ENCODE measurements at places on chromosomes 7 and 10. TPM values are rescaled to one million over a fixed set of nuclear protein-coding genes. Genes with fewer than 3 reads are reported as not detected.

DNA sequence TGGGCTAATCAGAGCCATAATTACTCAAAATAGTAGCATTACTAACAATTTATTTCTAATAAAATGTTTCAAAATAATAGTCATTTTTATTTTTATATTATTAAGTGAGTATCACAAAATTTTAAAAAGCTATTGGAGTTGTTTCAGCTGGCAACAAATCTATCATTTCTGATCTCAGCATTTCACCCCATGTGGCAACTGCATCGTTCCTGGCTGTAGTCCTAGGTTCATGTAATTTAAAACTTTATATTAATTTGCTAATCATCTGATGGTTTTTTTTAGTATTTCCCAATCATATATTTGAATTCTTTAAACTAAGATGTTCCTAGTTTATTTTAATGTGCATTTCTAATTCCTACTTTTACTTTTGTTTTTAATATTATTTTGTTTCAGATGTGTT lies 293.0 kb upstream of the AKR1E2 start:
- peak; percentile 64 for DNase-seq

DNA sequence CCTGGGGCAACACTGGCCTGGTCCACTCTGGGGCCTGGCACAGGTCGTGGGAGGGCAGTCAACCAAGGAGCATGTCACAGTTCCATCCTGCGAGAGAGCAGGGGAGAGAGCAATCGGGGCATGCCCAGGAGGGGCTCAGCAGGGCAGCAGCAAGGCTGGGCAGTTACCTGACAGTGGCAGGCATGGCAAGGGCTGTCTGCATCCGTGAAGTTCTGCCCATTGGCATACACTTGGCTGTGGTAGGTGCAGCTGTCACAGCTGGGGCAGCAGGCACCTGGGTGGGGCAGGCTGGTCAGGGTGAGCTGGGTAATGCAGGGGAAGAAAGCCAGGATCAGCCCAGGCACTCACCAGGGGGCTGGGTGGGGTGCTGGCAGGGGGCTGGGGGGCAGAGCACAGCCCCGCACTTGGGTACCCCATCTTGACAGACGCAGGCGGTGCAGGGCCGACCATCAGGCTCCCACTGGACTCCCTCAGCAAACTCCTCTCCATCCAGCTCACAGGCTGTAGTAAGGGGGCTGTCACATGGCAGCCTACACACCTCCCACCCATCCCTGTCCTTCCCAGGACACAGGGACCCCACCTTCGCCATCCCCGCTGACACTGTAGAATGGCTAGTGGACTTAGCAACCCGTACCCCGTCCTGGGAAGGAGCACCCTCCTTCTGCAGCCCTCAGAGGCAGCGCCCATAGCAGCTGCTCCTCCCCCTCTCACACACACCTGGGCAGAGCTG lies 17.8 kb downstream of the KCP start:
- DNase-seq = no peak

GRCh38 chr10:37263304-37263703 lies 137.9 kb downstream of the ANKRD30A start:
- DNase-seq = no peak

DNA sequence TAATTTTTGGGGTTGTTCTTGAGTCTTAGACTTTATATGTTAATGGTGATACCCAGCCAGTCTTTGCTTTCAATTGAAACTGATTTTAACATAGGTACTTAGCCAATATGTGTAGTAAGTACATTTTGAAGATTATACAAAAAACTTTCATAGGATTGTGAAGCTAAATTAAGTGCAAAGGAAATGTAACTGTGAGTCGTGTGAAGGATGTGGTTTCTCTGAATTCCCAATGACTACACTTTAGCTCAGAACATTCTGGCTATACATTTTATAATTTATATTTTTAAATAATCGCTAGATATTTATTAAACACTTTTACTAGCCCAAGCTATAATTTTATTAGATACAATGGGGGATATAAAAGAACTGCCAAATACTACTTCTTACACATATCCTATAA lies 359.3 kb downstream of the PCLO start:
- no peak for DNase-seq

GRCh38 chr10:92757711-92758104 lies 68.0 kb downstream of the HHEX start:
- no peak for DNase-seq

DNA sequence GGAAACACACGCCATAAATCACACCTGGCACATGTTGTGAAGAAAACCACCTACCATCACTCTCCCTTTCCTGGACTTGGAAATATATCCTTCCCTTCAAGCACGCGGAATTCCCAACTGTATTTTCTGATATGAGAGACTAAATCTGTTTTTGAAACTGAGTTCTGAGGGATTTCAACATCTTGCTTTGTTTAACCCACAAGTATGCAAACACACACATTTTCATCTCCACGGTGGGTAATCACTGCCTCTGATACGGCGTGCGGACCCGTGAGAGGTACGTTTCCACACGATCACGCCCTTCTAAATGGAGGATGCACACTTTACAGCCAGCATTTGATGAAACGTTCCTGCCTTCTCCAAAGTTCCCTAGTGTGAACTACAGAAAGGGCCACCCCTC lies 83.4 kb downstream of the ZRANB1 start:
- no peak for DNase-seq

DNA sequence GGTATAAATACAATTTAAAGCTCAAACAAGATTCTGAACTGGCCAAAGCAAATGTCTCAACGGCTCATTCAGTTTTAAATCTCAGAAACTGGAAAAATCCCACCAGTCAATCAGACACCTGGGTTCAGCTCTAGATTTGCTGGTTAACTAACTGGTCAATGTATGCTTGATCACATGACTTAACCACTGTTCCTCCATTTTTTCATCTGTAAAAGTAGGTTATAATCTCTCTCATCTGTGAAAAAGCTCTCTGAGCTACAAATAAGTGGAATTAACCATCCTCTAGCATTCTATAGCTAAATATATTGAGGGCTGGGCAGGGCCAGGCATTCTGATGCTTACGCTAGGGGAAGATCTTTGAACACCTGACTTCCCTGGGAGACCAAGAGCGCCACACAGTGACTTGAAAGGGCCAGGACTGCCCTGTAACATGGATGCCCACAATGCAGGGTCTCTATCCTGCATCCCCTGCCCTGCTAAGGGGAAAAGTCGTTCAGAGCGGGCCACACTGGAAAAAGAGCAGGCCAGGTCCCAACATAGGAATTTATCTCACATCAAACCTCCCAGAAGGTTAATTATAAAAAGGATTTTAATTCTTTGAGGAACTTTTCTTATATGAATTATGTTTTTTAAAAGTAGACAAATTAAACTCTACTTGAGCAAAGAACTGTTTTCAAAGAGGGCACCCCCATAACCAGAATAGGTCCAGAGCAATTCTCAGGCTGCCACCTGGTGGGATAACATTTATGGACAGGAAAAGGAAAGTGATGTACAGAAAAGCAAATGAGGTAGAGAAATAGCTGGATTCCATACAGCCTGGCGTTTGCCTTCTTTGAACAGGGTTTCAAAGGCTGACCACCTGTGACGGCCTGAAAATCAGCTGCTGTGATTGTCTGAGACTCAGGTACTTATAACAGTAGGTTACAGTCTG lies 1.8 kb downstream of the RP9 start:
- peak; percentile 72 for DNase-seq

- DNase-seq = no peak
Measured at GRCh38 chr10:128001363-128001745, 94.5 kb downstream of the PTPRE start.

- DNase-seq = no peak
Measured at GRCh38 chr7:94439893-94440381, 45.2 kb downstream of the COL1A2 start.

DNA sequence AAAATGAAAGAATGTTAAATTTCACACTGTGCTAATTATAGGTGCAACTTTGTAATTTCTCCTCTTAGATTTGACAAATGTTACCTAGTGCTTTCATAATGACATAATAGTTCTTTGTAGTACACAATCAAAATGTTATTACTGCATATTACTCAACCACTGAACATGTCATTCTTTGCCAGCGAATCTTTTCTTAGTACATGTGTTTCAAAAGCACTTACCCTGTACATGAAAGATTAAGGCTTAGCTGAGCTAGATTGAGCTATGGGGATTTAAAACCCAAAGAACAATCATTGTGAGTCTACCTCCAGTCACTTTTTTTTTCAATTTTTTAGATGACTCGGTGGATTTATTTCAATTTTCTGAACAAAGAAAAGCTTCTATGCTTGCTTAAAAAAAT lies 123.5 kb upstream of the FERD3L start:
- DNase-seq = no peak

DNA sequence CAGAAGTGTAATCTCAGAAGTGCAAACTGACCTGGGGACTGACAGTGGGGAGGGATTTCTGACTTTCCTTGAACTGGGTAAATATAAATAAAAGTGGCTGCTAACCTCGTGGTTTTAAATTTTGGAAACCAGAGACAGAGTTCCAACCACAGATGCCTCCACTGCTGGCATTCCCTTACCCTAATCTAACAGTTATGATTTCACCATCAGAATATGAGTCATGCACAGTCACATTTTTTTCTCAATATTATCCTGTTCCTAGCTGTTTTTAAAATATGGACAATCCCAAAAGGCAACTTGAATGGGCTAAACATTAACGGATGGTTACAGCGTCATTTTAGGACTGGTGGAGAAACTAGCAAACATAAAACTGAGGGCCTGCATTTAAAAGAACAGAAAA lies 264.3 kb upstream of the INHBA start:
- DNase-seq = no peak

GRCh38 chr7:48183370-48183743 lies 12.1 kb downstream of the ABCA13 start:
- no peak for DNase-seq

DNA sequence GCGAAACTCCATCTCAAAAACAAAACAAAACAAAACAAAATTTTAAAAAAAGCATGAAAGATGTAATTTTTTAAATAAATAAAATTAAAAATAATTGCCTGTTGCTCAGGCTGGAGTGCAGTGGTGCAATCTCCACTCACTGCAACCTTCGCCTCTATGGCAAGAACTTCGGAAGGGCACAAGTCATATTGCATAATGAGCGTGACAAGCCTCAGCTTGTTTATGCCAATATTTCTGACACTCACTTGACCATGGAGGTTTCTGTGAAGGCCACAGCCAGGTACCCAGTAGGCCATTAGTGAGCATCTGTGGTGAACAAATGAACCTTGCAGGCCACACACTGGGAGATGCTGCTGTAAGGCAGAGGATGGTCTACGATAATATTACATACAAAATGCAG lies 106.1 kb upstream of the KMT2C start:
- DNase-seq = no peak

DNA sequence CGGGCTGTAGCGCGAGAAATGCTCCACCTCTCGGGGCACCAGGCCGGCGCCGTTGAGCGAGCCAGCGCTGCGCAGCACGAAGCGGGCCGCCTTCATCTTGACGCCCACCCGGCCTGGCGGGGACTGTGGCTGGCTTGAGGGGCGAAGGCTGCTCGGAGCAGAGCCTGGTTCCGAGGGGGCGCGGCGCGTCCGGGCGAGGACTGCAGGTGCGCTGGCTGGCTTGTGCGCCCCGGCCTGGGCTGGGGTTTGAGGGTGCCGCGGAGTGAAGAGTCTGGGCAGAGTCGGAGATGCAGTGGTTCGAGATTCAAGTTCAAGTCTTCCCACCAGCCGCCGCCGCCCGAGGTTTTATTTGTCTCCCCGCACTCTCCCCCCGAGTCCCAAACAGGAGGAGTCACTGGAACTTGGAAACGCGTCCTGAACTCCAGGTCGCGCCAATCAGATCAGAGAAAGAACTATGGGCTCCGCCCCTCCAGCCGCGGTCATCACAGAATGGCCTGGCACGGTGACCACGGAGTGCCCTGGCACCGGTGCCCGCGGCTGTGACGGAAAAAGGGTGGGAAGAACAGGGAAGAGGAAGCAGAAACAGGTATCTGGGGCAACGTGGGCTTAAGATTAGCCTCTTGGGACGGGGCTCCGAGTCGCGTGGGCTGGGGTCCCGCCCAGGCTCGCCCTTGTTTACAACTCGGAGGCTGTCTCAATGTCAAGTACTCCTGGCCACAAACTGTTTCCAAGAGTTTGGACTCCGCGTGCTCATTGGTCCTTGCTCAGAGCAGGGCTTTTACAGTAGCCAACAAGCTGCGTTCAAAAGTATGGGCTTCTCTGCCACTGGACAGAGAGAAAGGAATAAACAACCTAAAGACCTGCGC lies at the start of gene PDK4:
PDK4 (minus strand) TSS at position 319 of the 866 bp plus-strand sequence; CDS start at position 96, 223 bp downstream.
- DNase-seq = peak; percentile 94

DNA sequence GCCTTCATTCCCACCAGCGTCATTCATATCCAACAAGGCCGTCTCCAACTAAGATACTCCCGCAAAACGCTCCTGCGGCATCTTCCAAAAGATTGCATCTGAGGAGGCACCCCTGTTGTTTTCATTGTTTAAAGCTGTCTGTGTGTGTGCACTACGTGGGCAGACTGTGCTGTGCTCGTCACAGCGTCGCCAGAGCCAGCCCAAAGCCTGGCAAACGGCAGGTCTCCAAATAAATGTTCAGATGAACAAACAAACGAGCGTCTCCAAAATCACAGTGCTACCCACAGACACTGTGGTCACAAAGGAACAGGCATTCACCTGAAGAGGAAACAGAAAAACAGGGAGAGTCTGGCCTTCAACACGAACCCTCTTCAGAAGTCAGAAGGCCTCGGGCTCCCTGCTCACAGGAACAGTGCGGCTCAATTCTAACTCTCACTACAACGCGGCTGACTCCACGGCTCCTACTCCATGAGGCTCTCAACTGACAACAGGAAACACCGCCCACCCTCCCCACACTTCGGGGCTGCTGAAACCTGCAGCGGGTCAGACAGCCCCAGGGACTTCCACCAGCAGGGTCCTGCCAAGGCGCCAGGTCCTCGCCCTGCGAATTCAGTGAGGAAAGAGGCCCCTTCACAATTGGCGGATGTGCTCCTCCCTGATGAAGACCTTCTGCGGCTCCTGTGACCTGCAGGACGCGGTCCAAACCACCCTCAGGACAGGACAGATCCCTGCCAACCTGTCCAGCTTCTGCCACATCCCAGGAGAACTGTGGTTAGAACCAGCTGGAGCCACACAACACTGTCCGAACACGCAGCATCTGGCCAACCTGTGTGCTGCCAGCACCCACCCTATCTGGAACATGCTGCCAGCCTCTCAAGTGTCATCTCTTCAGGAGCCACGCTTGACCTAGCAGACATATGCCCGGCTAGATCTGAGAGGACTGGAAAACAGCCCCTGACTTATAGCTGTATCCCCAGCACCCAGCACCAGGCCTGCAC lies 36.1 kb downstream of the MAD1L1 start:
- DNase-seq = no peak

DNA sequence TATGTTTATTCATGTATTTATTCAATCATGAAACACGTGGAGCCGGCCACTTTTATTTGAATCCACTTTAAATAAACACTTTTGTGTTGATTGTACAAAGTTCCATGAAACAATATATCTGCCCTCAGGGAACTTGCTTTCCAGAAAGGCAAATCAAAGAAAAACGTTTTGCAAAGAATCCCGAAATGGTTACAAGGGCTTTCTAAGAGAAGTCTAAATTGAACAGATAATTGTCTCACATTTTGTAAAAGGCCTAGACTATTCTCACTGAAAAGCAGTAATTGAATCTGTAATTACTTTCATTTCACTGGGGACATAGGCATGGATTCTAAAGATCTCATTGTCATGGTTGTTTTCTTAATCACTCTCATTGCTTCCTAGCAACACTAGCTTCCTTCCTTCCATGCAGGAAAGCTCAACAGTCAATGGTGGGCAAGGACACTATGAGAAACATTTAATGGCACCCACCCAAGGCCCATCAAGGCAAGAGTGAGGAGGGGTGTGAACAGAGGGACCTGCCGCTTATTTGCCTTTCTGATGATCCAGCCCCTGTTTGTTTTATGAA lies 622.4 kb upstream of the C7orf33 start:
- DNase-seq = no peak

The AEBP1 gene
- total RNA-seq = 43.4 TPM

The SPDYE9 gene
- not detected for total RNA-seq

The LMTK2 gene
- total RNA-seq = 23.5 TPM

The VPS26A gene
- 43.7 TPM for total RNA-seq

The OGA gene
- 89.3 TPM for total RNA-seq

The ENKUR gene
- 17.8 TPM for total RNA-seq

Data from lung (tissue), 17 donors.